ENCODE measurements at places on chromosomes 5 and 9.

GRCh38 chr5:150298701-150299451 lies 3.8 kb downstream of the ARSI start:
- DNase-seq, result no peak

DNA sequence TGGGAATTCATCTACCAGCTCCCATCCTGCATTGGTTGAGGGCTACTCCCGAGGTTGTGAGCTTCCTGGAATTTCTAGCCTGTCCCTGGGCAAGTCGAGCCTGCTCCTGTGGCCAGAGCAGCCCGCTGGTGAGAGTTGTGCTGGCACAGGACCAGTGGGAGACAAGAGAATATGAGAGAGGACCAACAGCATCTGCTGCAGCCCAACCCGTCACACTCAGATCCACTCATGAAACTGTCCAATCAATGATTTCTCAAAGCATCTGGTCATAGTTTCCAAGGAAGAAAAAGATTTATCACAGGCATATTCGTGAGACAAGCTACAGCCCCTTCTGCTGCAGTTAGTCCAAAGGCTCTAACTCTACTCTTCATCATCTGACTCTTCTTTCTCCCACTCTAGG lies 64.4 kb upstream of the RAI14 start:
- DNase-seq, result no peak

DNA sequence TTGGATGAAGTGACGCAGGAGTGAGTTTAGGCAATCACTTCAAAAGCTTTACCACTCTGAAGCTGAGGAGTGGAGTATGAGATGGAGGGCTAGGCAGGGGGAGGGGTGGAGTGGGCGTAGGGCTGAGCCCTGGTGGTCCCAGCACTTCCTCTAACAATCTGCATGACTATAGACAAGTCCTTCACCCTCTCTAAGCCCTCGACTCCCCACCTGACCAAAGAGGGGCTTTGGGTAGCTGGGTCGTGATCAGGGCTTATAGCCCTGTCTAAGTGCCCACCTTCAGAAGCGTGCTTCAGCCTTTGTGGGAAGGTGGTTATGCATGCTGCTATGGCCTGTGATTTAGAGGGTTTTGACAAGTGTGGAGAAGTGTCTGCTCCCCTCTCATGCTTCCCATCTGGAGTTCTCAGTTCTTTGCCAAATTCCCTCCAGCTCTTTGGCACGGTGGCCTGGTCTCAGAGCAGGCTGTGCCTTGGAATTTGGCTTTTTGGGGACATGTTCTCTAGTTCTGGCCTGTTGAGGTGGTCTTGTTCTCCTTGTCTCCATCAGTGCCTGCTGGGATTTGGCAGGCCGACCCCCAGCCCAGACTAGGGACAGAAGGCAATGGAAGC lies 53.0 kb downstream of the ACTBL2 start:
- no peak for DNase-seq

GRCh38 chr5:14614490-14614889 lies 32.9 kb downstream of the OTULINL start:
- DNase-seq, result no peak

DNA sequence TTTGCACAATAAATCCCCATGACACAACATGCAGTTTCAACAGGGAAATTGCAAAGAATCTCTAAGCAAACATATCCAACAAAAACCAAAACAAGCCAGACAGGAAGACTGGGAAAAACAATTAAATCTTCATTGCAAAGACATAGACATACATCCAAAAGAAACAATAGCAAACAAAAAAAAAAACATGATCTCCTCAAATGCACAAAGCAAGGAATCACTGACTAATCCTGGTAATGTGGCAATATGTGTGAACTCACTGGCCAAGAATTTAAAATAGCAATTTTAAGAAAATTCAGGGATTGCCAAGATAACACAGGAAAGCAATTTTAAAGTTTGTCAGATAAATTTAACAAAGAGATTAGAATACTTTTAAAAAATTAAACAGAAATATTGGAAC lies 520.1 kb upstream of the SMC2 start:
- DNase-seq, result no peak

GRCh38 chr5:7955476-7955875 lies 86.5 kb downstream of the MTRR start:
- DNase-seq, result no peak

DNA sequence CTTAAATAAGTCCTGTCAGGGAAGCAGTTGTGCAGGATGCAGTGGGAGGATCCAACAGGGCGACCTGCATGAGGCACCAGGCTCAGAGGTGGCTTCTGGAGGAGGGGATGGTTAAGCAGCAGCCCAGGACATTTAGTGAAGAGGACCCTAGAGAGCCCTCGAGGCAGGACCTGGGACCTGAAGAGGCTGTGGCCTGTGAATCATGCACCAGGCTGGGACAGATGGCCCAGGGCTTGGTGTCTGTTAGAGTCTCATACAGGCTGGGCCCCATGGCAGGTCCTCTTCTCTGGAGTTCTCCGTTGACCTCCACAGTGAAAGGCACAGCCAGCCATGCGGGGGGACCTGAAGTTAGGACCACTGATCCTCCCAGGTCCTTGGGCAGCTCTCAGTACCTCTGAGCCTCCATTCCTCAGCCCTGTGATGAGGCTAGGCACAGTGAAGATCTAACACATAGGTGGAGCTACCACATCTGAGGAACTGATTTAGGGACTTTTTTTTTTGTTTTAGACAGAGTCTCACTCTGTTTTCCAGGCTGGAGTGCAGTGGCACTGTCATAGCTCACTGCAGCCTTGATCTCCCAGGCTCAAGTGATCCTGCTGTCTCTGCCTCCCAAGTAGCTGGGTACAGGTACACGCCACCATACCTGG lies 60.8 kb upstream of the GARNL3 start:
- no peak for DNase-seq

GRCh38 chr9:101408374-101409078 lies 9.9 kb downstream of the ZNF189 start:
- DNase-seq, result no peak

GRCh38 chr5:96285823-96286222 lies 147.2 kb downstream of the PCSK1 start:
- DNase-seq, result no peak

GRCh38 chr5:39231705-39232525 lies 12.6 kb upstream of the FYB1 start:
- no peak for DNase-seq

DNA sequence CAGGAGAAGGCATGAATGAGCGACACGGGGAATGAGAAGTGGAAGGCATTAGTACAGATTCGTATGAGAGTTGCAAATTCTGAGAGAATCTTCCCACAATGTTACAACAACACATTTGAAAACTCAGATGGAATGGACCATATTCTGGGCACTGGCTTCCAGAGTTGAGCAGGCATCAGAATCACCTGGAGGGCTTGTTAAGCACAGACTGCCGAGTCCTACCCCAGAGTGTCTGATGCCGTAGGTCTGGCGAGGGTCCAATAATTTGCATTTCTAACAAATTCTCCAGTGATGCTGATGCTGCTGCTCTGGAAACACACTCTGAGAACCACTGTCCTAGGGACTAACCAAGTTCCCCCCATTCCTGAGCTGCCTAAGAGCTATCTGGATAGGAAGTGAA lies 2.9 kb upstream of the TLX3 start:
- DNase-seq, result no peak

DNA sequence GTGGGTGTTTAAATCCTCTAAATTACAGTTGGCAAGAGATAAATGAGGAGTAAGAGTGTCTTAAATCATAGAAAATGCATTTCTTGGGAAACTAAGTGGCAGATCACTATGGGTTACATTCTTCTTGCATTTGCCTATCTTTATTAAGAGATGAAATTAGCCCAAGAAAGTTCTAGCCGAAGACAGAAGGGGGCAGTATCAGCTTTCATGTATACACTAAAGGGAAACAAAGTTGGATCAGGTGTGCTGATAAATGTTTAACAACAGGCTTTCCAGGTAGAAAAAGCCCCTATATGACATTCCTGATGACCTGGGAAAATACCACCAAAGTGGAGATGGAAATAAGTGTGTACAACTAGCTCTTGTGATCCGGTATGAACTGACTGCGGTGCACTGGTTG lies 81.9 kb upstream of the TLR4 start:
- no peak for DNase-seq

DNA sequence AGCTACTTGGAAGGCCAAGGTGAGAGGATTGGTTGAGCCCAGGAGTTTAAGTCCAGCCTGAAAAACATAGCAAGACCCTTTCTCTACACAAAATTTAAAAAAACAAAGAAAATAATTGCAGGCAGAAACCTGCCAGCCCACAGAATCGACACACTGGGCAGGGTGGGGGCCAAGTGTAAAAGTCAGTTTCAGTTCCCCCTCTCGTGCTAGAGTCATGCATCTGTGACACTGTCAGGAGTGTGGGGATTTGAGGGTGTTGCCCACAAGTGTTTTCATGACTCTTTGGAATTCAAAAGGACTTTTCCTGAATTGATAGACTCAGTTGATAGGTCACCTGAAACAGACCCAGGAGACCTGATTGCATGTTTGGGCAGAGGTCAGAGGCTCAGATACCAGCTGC lies 47.6 kb downstream of the PRRC2B start:
- no peak for DNase-seq

- DNase-seq, result no peak
These were observed 37.2 kb upstream of the SMIM32 start for GRCh38 chr5:136230176-136230575.

GRCh38 chr9:102237520-102237919 lies 499.1 kb upstream of the GRIN3A start:
- no peak for DNase-seq

GRCh38 chr9:22050924-22051323 lies 41.8 kb upstream of the CDKN2B start:
- no peak for DNase-seq

- DNase-seq, result no peak
These were observed 590.9 kb downstream of the CAAP1 start for GRCh38 chr9:26301659-26302058.

DNA sequence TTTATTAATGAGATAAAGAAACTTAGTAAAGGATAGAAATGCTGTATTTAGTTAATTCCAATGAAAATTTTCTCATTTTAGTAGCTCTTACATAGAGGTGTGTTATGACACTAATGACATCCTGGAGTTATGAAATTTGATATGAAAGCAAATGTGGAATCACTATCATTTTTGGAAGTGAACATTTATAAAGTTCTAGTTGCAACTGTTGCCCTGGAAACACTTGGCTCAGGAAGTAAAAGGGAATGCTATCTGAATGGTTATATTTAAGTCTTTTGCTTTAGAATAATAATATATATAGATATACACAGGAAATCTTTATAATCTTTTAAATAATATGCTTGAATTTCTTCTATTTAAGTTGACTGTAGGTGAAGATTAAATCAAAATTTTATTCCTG lies 16.7 kb downstream of the ADAMTS19 start:
- DNase-seq, result no peak

DNA sequence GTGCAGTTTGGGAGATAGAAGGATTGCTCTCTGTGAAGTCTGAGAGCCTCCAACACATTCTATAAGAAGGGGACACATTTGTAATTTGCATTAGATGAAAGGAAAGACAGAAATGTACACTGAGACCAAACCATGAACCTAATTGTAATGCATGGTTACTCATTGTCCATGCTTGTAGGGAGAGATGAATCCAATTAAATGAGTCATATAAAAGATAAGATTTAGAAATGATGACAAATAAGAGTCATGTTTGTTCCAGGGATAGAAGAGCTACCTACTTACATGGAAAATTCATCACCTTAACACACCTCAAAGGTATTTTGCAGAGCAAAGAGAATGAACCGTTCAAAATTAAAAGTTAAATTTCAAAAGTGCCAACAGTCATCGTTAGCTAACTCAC lies 85.1 kb downstream of the FBXL7 start:
- DNase-seq, result no peak

DNA sequence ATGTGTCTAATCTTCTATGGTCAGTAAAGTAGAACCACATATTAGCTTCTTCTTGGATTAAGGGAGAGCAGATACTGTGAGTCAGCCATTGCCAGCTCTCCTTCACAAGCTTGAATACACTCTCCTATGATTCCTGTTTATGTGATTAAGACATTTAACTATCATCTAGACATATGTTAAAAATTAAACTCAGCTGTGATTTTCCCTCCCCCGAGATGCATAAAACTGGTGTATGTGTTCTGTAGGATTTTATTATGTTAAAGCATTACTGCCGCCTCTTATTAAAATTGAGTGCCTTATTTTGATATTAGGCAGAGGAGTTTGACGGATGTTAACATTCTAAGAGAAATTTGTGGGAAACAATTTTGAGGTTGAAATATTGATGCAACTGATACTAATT lies 114.6 kb downstream of the ACTBL2 start:
- no peak for DNase-seq

DNA sequence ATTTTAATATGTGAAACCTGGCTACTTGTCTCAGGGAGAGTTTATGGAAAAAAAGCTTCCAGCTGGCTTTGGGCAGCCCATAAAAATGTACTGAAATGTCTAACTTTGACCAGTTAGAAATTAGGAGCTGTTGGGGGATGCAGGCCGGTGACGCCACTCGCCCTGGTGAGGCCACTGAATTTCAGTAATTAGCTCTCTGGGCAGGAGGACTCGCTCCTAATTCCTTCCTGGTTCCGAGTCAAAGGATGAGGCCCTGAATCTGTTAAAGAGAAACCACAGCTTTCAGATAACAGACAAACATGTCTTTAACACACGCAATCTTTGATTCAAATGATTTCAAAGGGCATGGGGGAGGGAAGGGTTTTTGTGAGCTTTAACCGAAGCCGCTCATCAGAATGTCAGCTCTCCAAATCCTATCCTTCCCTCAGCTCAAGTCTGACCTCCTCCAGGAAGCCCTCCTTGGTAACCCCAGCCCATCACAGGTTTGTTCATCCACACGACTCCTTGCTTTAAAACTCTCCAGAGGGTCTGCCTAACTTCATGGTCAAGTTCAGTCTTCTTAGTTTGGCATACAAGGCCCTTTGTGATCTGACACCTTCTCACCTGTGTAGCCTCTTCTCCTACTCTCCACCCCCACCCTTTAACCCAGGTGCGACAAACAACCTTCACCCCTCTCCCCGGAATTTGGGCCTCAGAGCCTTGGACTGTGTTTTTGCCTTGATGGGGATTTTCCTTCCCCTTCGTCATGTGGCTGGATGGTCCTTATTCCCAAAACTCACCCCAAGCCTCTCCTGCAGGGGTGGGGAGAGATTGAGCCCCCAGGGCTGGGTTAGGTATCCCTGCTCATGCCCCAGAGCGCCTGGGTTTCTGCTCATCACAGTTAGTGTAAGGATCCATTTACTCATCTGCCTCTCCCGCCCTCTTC lies 13.6 kb upstream of the PHF19 start:
- no peak for DNase-seq

DNA sequence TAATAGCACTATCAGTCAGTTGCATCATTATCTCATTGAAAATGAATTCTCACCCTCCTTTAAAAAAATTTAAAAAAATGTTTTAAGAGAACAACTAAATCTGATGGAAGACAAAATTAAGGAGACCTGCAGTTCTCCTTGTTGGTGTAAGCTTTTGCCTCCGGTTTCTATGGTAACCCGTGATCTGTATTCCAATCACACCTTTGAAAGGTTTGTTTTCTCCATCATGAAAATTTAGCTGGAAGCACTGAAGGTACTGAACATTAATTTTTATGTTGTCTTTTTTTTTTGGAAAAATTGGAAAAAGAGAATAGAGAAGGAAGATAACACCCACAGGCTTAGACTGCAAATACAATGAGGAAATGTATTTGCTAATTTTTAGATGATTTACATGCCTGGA lies 2.5 kb upstream of the BASP1 start:
- no peak for DNase-seq

Data from CMK (cell line).